ENCODE measurements at places on chromosomes 6 and 20.

DNA sequence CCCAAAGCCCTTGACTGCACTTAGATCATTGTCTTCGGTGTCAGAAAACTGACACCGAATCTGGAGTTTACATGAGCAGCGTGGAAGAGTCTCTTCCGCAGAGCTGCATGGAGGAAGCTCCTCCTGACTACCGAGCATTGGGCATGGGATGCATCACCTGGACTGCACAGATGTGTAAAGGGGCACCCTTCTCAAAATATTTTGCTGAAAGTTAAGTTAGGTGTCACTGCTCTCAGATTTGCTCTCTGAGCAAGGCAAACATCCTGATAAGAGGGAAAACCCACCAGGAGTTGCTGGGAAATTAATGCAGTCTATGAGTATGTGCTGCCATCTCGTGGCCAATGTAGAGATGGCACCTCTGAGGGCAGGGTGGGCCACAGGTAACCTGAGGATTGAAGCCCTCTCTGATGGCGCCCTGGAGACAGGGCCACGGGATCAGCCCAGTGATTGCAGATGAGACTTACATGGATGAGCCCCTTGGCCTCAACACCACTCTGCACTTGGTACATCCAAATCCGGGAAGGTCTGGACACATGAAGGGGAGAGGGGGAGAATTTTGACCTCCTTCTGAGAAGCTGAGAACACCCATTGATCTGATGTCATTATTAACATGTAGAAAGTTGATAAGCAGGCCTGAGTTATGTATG, 129.9 kb downstream of the LPA start:
- DNase-seq = peak; percentile 11

- no peak for DNase-seq
Measured at GRCh38 chr20:53283597-53283996, 310.0 kb downstream of the ZNF217 start.

- DNase-seq = no peak
Measured at GRCh38 chr6:34553750-34554149, 2.4 kb downstream of the SPDEF start.

GRCh38 chr6:111353912-111354462, 129.0 kb downstream of the REV3L start:
- no peak for DNase-seq

DNA sequence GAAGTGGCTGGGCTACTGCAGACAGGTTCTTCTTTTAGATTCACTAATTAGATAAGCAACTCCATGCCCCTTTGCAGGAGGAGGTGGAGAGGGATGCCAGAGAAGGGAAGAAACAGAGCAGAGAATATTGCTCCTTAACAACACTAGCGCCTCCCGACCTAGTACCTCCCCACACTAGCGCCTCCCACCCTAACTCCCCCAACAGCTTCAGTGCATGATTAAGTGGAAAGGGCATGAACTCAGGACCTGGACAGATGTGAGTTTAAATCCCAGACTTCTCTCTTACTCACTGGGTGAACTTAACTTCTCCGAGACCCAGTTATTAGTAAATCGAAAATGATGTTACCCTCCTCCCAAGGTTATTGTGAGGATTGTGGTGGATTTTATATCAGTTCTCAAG, 25.7 kb downstream of the STX11 start:
- no peak for DNase-seq

DNA sequence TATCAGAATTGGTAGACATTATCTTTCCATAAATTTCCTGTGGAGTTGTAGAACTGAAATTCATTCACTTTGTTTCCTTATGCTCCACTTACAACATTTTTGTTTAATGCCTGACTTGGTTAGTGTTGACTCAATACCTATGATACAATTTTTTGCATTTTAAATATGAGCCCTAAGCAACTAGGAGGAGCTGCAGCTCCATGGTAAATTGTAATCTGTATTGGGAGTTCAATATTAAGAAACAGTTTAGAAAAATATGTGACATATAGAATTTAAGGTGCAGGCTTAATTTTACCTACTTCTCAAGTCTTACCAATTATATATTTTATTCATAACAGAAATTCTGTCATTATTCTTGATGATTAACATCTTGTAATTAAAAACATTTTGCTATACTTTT, 868.3 kb downstream of the EYS start:
- no peak for DNase-seq

DNA sequence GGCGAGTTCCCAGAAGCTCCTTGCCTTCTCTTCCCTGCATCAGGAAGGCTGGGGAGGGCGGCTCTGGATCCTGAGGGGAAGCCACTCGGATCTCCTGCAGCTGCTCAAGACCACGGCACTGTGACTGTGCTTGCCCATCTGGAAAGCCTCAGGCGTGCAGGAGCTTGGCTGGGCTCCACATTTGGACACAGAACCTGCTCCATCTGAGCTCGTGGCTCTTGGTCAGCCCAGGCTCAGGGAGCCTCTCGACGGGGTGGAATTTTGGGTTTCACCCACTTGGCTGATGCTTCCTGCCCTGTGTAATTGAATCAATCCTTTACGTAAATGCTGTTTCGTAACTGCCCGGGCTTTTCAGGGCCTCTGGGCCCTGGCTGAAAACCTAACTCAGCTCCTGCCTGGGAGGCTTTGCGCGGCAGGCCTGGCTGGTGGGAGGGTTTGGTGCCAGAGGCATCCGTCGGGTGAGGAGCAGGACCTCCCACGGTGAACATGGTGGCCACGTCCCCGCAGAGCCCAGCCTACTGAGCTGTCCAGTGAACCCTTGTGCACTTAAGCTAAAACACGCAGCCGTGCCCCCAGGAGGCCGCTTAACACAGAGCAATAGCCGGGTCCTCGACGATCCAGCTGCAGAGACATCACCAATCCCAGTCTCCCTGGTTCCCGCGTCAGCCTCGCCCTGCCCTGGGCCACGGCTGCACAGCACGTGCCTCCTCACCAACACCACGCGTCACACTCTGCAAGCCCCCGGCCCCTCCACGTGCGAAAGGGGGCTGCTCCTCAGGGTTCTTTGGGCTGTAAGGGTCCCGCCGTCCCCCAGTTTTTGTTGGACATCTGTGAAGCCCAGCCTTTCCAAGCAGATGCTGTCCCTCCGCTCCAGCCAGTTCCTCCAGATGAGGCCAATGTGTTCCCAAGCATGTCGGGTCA, 241.0 kb downstream of the DLL1 start:
- no peak for DNase-seq

DNA sequence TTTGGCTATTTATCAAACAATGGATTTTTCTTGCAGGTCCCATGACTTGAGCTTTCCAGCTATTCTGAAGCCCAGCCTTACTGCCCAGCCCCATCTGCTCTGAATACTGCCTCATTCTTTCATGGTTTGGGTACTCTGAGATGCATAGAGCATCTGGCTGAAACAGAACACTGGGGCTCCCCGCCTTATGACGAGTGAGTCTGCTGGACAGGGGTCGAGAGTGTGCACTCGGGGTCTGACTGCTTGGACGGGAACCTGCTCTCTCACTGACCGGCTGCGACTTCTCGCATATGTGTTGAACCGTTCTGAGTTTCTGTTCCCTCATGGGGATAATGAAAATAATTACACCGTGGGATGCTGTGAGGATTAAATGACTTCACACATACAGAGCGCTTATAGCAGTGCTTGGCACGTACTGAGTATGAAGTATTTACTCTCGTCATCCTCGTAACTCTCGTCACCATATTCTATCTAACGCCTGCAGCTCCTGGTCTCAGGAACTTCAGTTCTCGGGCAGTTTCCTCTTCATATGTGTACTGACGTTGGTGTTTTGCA, 59.5 kb upstream of the MPC1 start:
- no peak for DNase-seq

- no peak for DNase-seq
Measured at GRCh38 chr6:6885521-6886170, 222.1 kb upstream of the RREB1 start.

All from stimulated activated CD4-positive, alpha-beta T cell treated with anti-CD3 and anti-CD28 coated beads, Interleukin-1b, Interleukin-23, amount 100 ng/mL, for 1 hour (primary cell).